Epithelial cell of umbilical artery (primary cell): ENCODE measurements at places on chromosomes 3 and 15. TPM values are rescaled to one million over a fixed set of nuclear protein-coding genes. Genes with fewer than 3 reads are reported as not detected.

TTLL13 gene
- total RNA-seq = 0.15 TPM in 1 of 2 replicates, not detected in the other

SLC9C1 gene
- total RNA-seq = not detected in 2 replicates

SLC2A2 gene
- total RNA-seq = not detected in 2 replicates

CPEB1 gene
- total RNA-seq = 0.91 TPM in 1 of 2 replicates, not detected in the other

CAND2 gene
- total RNA-seq = 5.2 and 5.5 TPM in 2 replicates

VGLL3 gene
- total RNA-seq = 3.2 and 5.6 TPM in 2 replicates

DPPA2 gene
- total RNA-seq = not detected in 2 replicates

IMPG2 gene
- total RNA-seq = 0.32 and 0.61 TPM in 2 replicates

AHSG gene
- not detected in 2 replicates for total RNA-seq

SLC15A2 gene
- under 0.01 TPM in 1 of 2 replicates, not detected in the other for total RNA-seq

PIF1 gene
- total RNA-seq = 7.5 and 12.6 TPM in 2 replicates

RTP3 gene
- not detected in 2 replicates for total RNA-seq

LYSMD2 gene
- 11.1 and 18.8 TPM in 2 replicates for total RNA-seq

TRPM1 gene
- under 0.01 TPM in 1 of 2 replicates, not detected in the other for total RNA-seq

MYL3 gene
- not detected in 2 replicates for total RNA-seq

GPR149 gene
- total RNA-seq = not detected in 2 replicates

SCN5A gene
- total RNA-seq = 4.9 and 5.2 TPM in 2 replicates

RNU5B-1 gene
- not detected in 2 replicates for total RNA-seq

WNT7A gene
- total RNA-seq = not detected in 2 replicates

CD80 gene
- total RNA-seq = not detected in 2 replicates

GOLGA8A gene
- 10.7 and 18.1 TPM in 2 replicates for total RNA-seq

LRIG1 gene
- total RNA-seq = 48.1 and 79.0 TPM in 2 replicates

ACKR4 gene
- total RNA-seq = 0.32 and 3.6 TPM in 2 replicates

SERPINI2 gene
- not detected in 2 replicates for total RNA-seq

FBXW12 gene
- total RNA-seq = not detected in 2 replicates

H1-8 gene
- not detected in 2 replicates for total RNA-seq

ABHD14A gene
- 5.5 and 7.9 TPM in 2 replicates for total RNA-seq

GOLGA8N gene
- 1.6 and 2.1 TPM in 2 replicates for total RNA-seq

CCNL1 gene
- total RNA-seq = 69.5 and 123 TPM in 2 replicates

SI gene
- total RNA-seq = not detected in 2 replicates

GOLGA8M gene
- 1.9 TPM in 1 of 2 replicates, not detected in the other for total RNA-seq

UNC13C gene
- total RNA-seq = not detected in 2 replicates

ZBED2 gene
- not detected in 2 replicates for total RNA-seq

UROC1 gene
- not detected in 2 replicates for total RNA-seq

PLXNB1 gene
- 9.0 and 13.3 TPM in 2 replicates for total RNA-seq

ATR gene
- total RNA-seq = 26.6 and 33.3 TPM in 2 replicates

NUDT16 gene
- 19.5 and 24.0 TPM in 2 replicates for total RNA-seq

NANOGP8 gene
- not detected in 2 replicates for total RNA-seq

DUOXA2 gene
- not detected in 2 replicates for total RNA-seq

TOP2B gene
- total RNA-seq = 96.5 and 101 TPM in 2 replicates

GRK7 gene
- total RNA-seq = not detected in 2 replicates

ZBTB38 gene
- 45.6 and 66.3 TPM in 2 replicates for total RNA-seq

ACAD11 gene
- total RNA-seq = 13.0 and 22.0 TPM in 2 replicates
